ENCODE measurements at places on chromosomes 7 and 10. TPM values are rescaled to one million over a fixed set of nuclear protein-coding genes. Genes with fewer than 3 reads are reported as not detected.

The IDI2 gene
- total RNA-seq, result not detected

The TCF7L2 gene
- 1.1 TPM for total RNA-seq

The SH2B2 gene
- 1.5 TPM for total RNA-seq

The IFIT2 gene
- 0.26 TPM for total RNA-seq

The PDLIM1 gene
- 20.2 TPM for total RNA-seq

The PGAM2 gene
- total RNA-seq, result 0.53 TPM

The SYCE1 gene
- not detected for total RNA-seq

The SLC26A5 gene
- total RNA-seq, result not detected

The OR6V1 gene
- not detected for total RNA-seq
